Fibroblast of skin of back (primary cell): ENCODE measurements at places on chromosomes 4 and X.

DNA sequence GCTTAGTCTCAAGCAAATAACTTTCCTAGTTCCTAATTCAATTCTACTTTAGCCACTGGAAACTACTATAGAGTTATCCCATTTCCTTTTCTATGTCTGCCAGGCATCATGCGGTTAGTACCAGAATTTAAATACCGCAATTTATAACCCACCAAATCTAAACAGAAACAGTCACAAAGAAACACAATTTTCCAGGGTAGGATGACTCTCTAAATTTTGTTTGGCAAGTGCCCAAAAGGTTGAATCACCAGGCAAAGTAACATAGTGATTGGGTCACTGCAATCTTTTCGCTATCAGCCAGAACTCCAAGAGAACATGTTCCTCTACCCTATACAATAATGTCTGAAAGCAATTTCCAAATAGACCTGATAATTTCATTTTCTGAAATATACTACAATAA lies 240.2 kb upstream of the GRIA3 start:
- DNase-seq: peak; percentile 13

DNA sequence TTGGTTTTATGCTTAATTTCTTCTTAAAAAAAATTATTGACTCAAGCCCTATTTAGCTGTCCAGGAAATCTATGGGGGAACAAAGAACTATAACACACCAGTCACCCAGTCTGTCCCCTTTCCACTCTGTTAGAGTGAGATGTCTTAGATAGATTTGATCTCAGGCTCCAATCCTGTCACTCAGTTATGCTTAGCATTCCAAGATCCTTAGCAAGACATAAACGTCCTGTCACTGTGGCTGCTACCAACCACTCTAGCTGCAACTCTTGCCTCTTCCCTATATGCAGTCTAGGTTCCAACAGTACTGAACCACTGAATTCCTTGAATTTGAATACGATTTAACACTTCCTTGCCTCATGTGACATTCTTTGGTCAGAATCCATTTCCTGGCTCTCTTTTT lies 241.9 kb upstream of the NWD2 start:
- no peak for DNase-seq

DNA sequence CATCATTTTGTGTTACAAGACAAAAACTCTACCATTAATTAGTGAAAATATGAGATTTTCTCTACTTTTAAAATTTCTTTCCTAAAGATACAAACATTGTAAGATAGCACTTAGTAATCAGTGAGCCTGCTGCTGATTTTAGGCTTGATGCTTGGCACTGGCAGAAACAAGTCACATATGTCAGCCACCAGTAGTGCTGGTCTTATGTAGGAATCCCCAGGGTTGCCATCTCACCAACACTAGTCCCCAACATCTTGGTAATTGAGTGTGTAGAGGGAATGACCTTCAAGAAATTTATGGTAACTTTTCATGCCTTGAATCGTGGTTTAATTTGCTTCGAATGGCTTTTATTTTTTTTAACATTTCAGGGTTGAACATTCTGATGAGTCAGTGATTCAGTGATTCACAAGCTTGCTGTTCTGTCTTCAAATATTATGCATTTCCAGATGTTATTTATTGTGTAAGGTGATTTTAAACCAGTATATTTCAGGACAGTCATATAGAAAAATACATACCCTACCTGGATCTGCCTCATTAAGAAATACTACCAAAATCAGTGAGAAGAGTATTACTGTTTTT lies 11.9 kb downstream of the EXOC1 start:
- DNase-seq: peak; percentile 73

GRCh38 chr4:19213388-19213787 lies 1038.3 kb upstream of the SLIT2 start:
- no peak for DNase-seq

GRCh38 chrX:73562458-73562857 lies 539 bp upstream of the CHIC1 start:
- DNase-seq: no peak

- DNase-seq: peak; percentile 6
Measured at GRCh38 chr4:56372774-56373173, 14.5 kb downstream of the AASDH start.

DNA sequence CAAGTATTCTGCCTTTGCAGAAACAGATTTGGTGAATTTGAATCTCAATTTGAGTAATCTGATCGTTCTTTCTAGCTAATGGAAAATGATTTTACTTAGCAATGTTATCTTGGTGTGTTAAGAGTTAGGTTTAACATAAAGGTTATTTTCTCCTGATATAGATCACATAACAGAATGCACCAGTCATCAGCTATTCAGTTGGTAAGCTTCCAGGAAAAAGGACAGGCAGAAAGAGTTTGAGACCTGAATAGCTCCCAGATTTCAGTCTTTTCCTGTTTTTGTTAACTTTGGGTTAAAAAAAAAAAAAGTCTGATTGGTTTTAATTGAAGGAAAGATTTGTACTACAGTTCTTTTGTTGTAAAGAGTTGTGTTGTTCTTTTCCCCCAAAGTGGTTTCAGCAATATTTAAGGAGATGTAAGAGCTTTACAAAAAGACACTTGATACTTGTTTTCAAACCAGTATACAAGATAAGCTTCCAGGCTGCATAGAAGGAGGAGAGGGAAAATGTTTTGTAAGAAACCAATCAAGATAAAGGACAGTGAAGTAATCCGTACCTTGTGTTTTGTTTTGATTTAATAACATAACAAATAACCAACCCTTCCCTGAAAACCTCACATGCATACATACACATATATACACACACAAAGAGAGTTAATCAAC lies 15.3 kb downstream of the PLP1 start:
- DNase-seq: peak; percentile 50

DNA sequence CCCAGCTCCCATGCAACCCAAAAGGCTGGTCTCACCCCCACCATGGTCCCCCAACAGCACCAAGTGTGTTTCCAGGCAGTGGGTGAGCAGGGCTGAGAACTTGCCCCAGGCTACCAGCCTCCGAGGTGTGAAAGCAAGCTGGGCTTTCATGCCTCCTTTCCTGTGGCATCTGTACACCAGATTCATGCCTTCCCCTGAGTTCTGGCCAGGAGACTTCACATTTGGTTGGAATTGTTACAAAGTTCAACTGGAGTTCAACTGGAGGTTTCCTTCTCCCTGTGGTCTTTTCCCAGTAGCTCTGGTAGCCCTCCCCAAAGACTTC lies 77.6 kb upstream of the RAB40AL start:
- DNase-seq: no peak

- no peak for DNase-seq
Measured at GRCh38 chr4:33323393-33323792, 2603.2 kb downstream of the PCDH7 start.

- peak; percentile 31 for DNase-seq
Measured at GRCh38 chrX:123964156-123964834, 2.8 kb downstream of the STAG2 start.

DNA sequence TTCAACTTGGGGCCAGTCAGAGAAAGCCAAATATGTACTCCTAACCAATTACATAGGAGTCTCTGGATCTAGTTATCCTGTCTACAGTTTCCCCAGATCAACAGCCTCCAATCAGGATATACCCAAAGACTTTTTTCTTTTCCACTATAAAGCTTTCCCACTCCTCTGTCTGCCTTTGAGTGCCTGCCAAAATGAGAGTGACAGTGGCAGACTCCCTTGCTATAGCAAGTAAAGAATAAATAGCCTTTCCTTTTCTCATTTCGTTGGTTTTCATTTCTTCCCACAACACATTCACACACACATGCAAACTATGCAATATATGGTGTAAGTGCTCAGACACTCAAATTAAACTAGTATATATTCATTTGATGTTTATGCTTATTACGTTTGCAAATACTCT lies 302.4 kb upstream of the TACR3 start:
- no peak for DNase-seq

DNA sequence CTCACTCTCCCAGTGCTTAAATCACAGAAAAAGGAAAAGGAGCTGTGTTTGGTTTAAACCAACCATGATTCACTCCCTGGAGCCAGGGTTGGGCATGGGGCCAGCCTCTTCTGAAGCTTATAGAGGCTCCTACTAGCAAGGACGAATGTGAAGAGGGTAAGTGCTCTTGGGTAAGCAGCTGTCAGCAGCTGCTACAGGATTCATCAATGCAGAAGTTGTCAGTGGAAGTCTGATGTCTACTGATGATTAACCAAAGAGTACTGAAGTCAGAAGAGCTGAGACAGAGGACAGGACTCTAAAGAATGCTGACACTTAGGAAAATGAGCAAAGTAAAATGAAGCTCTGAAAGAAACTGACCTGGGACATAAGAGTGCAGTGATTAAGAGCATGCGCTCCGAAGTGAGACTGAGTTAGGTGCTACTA lies 32.7 kb upstream of the JADE1 start:
- DNase-seq: peak; percentile 95

DNA sequence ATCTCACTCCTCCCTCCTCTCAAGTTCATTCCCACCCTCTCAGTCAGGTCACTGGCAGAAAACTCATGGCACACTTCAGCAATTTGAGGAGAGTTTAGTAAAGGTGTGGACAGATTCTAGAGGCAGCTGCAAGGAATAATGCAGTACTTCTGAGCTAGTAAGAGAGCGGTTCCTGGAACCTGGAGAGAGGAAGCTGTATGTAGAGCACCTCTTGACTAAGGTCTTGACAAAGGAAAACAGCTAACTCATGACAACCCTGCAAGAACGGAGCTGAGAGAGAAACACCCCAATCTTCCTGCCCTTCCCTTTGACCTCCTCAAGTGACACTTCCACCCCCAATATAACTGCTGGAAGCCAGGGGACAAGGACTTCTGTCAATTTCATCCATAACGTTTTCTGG lies 9.6 kb upstream of the KLHL8 start:
- DNase-seq: no peak

GRCh38 chr4:92101737-92102172 lies 202.0 kb upstream of the GRID2 start:
- DNase-seq: peak; percentile 1

DNA sequence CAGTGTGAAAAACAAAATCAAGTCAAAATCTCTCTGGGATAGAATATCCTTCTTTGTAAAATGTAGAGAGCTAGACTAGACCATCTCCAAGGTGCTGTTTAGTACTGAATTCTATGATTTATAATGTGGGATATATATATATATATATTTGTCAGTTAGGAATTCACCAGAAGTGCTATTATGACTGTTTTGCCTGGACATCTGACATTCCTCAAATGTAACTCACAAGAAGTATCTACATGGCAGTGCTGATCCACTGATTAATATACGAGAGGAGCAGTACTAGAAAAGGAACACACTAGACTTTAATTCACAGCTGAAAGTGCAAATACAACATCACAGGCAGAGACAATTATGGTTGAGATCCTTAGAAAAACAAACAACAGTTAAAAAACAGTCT lies 208.9 kb downstream of the GBA3 start:
- DNase-seq: peak; percentile 80

DNA sequence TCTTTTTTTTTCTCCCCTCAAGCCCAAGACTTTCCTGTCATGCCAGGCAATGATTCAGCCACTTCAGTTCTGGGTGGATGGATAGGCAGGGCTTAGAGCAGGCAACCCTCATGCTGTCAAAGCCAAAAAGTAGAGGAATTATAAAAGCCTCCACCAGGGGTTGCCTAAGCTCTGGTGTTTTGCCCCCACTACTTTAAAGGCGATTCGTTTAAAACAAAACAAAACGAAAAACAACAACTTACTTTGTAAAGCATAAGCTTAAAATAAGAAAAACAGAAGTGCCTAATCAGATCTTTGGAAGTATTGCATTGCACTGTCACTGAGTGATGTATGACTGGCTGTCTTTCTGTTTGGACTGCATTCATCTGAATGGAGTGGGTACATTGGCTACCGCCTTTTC lies 5.3 kb upstream of the IDS start:
- peak; percentile 18 for DNase-seq

DNA sequence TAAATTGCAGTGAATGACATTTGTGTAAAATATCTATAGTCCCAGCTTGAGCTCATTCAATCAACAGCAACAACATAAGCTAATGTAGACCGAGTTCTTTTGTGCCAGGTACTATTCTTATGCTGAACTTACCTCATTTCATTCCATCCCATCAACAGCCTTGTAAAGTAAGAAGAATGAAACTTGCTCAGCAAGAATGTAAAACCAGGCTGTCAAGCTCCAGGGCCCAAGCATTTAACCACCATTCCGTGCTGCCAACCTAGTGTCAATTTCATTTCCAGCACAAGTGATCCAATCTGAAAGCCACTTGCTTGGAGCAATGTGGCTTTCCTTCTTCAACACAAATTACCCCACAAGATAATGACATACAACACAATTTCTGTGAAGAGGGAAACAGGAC lies 36.6 kb downstream of the RASSF6 start:
- DNase-seq: no peak
